ENCODE measurements at places on chromosomes 13 and 19. TPM values are rescaled to one million over a fixed set of nuclear protein-coding genes. Genes with fewer than 3 reads are reported as not detected.
A peak's percentile ranks its signal among the peaks of the same experiment; 100 is the strongest.

- no peak for DNase-seq
Measured at GRCh38 chr13:83810136-83810535, 72.1 kb downstream of the SLITRK1 start.

DNA sequence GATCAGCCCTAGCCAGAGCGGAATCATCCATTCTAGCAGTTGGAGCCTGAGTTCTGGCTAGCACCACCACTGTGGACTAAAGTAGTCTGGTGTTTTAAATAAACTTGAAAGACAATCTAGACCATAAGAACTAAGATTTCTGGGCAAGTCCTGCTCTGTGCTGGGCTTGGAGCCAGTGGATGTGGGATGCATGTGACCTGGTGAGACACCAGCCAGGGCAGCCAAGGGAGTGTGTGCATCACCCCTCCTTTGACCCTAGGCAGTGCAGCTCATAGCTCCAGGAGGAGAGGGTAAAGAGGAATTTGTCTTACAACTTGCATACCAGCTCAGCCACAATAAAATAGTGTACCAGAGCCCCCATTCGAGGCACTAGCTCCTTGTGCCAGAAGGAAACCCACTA lies 21.0 kb downstream of the ITGBL1 start:
- peak; percentile 64 for DNase-seq

GRCh38 chr19:53541971-53542370 lies 4.0 kb downstream of the ZNF331 start:
- no peak for DNase-seq

GRCh38 chr19:47239152-47239551 lies 8.2 kb upstream of the BBC3 start:
- DNase-seq, result no peak

- no peak for DNase-seq
Measured at GRCh38 chr13:60169239-60170031, 5.7 kb upstream of the DIAPH3 start.

- DNase-seq, result no peak
Measured at GRCh38 chr13:112756511-112756966, 66.7 kb downstream of the ATP11A start.

DNA sequence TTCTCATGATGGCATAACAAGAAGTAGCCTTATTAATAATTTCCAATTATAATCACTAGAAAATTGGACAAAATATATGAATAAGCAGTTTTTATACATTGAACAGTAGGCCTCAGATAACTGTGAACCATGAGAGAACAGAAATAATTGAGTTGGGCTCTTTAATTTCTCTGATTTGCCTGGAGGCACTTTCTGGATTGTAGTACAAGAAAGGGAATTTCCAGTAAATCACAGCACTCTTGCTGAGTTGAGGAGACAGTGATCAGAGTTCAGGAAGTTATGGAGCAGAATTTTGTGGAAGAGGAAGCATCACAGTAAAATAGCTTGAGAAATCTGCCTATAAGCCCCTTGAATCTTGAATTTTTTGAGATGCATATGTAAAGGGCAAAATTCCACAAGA lies 216.2 kb downstream of the MAB21L1 start:
- DNase-seq, result no peak

DNA sequence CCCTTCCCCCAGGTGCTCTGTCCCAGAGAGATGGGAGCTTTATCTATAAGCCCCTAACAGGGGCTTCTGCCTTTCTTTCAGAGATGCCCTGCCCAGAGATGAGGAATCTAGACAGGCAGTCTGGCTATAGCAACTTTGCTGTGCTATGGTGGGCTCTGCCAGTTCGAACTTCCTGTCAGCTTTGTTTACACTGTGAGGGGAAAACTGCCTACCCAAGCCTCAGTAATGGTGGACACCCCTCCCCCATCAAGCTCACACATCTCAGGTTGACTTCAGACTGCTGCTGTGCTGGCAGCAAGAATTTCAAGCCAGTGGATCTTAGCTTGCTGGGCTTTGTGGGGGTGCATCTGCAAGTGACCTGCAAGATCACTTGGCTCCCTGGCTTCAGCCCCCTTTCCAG lies 21.5 kb downstream of the CYSLTR2 start:
- DNase-seq, result no peak

DNA sequence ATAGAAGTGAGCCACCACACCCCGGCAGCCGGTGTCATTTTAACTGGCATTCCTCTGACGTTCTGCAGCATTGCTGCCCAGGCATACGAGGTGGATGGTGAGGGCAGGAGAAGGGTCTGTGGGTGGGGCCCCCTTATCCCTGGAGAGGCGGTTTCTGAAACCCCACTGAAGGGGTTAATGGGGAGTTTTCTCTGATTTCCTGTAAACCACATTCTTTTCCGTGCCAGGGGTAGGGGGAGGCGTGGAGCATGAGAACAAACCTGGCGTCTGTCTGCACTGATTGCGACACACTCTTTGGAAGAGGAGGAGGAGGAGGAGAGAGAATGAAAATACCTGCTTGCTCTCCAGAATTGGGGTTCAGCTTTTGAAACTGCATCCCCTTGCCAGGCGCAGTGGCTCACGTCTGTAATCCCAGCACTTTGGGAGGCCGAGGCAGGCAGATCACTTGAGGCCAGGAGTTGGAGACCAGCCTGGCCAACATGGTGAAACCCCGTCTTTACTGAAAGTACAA lies 2.7 kb upstream of the C3 start:
- peak; percentile 77 for DNase-seq

DNA sequence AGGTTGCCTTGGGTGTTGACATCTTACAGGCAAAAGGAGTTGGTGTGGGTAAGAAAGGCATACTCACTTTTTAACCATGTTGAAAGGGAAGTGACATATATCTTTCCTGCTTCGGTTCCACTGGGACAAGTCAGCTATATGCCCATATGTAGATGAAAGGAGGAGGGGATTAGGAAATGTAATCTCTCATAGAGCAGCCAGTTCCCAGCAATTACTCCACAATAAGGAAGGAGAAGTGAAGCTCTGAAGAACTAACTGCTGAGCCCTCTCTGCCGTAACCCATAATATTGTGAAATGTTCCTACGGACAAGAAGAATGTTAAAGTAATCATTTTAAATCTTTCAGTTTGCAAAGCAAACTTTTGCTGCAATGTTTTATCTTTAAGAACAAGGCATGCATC lies 82.2 kb downstream of the EDNRB start:
- no peak for DNase-seq

GRCh38 chr19:10995926-10996600 lies 35.2 kb downstream of the SMARCA4 start:
- DNase-seq, result peak; percentile 16

Gene NTF4
- 0.53 TPM for total RNA-seq

Gene GRK1
- 0.24 TPM for total RNA-seq

Gene OXGR1
- total RNA-seq, result not detected

Gene WTIP
- total RNA-seq, result 18.0 TPM

Gene SLC27A1
- 38.7 TPM for total RNA-seq

Gene ZNF8
- 5.4 TPM for total RNA-seq

Gene FUT1
- 2.2 TPM for total RNA-seq
